Esophagus squamous epithelium (tissue), 5 donors: ENCODE measurements at places on chromosomes 3 and 15.

GRCh38 chr15:46460431-46461094 is 825.7 kb downstream of the SQOR start:
- DNase-seq = no peak

DNA sequence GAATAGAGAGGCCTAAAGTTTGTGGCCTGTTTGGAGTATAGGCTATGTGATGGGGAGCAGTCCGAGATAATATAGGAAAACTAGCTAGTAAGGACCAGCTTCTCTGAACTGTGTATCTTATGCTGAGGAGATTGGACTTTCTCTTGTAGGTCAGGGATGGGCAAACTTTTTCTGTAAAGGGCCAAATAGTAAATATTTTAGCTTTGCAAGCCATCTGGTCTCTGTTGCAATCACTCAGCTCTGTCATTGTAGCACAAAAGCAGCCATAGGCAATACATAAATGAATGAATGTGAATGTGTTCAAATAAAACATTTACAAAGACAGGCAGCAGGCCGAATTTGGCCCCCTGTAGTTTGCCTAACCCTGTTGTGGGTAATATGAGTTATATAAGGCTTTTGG is 24.5 kb downstream of the TMOD3 start:
- no peak for DNase-seq

DNA sequence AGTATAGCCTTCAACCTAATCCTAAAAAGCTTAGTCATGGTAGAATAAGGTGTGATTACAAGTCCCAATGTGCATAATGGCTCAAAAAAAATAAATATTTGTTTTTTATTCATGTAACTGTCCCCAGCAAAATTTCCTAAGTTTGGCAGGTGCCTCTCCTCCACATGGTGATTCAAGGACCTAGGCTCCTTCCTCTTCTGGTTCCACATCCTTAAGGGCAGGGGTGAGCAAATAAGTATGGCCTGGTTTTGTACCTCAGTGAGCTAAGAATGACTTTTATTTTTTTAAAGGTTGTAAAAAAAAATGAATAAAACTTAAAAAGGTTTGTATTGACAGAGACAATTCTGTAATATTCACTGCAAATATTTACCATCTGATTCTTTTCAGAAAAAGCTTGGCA is 343.5 kb upstream of the UBE2E2 start:
- DNase-seq = no peak

- DNase-seq = no peak
These were observed 10.2 kb downstream of the ZIC4 start for GRCh38 chr3:147395899-147396711.

DNA sequence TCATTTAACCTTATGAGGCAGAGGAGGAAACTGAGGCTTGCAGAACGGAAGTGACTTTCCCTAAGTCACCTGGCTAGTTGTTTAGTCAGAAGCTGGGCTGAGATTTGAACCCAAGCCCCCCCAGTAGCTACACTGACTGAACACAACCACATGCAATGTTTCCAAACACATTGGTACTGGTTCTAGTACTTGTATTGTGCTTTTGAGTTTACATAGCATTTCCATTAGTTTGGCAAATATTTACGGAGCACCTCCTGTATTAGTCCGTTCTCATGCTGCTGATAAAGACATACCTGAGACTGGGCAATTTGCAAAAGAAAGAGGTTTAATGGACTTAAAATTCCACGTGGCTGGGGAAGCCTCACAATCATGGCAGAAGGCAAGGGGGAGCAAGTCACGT is 56.3 kb upstream of the ITGA11 start:
- no peak for DNase-seq

- no peak for DNase-seq
These were observed 14.9 kb downstream of the SPRED1 start for GRCh38 chr15:38267421-38268022.

GRCh38 chr15:48406266-48406891 is 75.2 kb downstream of the DUT start:
- DNase-seq = no peak

GRCh38 chr3:8607234-8608040 is 37.2 kb downstream of the SSUH2 start:
- DNase-seq = no peak

GRCh38 chr3:78794431-78794830 is 973.4 kb downstream of the ROBO1 start:
- no peak for DNase-seq

DNA sequence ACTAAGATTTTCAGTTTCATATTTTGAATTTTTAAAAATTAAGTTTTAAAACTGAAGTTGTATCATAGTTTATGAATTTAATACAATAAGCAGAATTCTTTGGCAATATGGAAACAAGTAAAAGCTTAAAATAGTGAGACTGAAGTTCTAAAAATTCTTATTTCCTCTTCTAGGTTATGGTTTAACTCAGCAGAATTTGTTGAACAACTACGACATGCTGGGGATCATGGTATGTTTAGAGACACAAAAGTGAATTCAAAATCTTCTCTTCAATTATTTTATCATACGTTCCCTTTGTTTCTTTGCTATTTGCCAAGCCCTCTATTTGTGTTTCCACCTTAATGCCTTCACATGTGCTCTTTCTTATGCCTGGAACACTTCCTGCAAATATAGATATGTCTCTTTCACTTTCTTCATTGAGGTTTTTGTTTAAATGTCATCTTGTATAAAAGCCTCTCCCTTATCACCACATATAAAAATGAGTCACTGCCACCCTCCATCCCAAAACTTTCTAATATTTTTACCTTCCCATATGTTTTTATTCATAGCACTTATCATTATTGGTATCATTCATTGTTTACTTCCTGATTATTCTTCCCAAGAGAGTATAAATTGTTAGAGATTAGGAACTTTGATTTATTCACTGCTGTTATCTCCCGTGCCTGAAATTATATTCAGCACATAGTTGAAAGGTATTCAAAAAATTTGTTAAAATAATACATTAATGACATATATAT is 6.4 kb downstream of the SUCNR1 start:
- no peak for DNase-seq

- no peak for DNase-seq
These were observed 414.7 kb upstream of the ARRDC4 start for GRCh38 chr15:97545799-97546198.

GRCh38 chr15:33068007-33068481 is 126.5 kb downstream of the FMN1 start:
- DNase-seq = no peak

GRCh38 chr15:36601497-36601932 is 22.1 kb downstream of the CDIN1 start:
- no peak for DNase-seq

- no peak for DNase-seq
These were observed 7.5 kb upstream of the MEGF11 start for GRCh38 chr15:66261056-66261455.

GRCh38 chr3:152658977-152659720 is 175.8 kb upstream of the P2RY1 start:
- DNase-seq = no peak

DNA sequence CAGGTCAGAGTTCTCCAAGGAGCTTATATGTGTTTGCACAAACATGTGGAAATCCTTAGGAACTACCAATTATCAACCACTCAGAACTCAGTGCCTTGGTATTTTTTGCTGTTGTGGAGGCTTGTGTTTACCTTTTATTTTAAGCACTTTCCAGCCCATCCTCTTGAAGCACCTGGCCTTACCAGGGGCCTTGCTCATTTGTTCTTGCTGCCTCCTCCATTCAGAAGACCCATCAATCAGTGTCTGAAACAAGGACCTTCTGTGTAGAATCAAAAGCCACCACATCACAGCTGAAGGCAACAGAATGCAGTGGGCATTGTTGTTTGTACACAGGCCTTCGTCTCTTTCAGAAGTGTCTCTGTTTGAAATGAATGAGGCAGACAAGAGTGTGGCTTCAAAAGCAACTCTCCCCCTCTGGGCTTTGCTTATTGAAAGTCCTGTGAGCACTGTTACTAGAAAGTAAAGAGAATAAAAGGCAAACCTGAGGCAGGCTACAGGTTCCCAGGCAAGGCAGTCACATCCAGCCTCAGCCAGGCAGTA is 24.5 kb upstream of the LIPC start:
- DNase-seq = no peak

- DNase-seq = no peak
These were observed 32.6 kb downstream of the TMOD2 start for GRCh38 chr15:51783967-51784366.

DNA sequence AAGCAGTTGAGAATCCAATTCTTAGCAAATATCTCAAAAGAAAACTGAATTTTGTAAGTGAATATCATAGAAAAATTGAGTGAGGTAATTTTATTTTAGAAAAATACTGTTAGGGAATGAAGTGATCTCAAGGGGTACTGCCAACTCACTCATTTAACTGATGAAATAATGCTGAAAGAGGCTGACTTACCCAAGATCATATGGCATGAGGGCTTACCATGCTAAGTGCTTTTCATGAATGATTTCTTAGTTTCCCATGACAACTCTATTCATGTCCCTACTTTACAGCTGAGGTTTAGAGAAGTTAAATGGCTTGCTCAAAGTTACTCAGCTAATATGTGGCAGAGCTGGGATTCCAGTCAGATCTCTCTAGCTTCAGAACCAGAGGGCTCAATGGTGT is 30.6 kb downstream of the CCDC14 start:
- DNase-seq = no peak

GRCh38 chr3:34360713-34361112 is 562.3 kb downstream of the PDCD6IP start:
- no peak for DNase-seq

DNA sequence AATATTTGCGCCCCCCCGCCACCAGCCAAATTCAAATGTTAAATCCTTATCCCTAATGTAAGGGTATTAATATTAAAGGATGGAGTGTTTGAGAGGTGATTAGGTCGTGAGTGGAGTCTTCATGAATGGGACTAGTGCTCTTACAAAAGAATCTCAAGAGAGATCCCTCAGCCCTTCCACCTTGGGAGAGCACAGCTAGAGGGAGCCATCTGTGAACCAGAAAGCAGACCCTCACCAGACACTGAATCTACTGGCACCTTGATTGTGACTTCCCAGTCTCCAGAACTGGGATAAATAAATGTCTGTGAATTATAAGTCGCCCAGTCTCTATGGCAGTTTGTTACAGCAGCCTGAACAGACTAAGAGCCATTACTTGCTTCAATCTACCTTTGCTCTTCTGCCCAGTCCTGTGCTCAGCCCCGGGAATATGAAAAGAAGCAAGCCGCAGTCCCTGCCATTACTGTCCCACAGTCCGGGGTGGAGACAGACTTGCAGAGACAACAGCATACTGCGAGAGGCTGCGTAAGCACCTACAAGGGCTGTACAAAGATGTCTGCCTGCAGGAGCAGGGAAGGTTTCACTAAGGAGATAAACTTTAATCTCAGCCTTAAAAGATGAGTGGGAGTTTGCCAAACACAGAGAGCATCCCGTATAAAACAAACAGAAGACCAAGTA is 110.7 kb upstream of the TMCO5A start:
- DNase-seq = no peak

GRCh38 chr3:197487911-197488391 is 67.8 kb downstream of the BDH1 start:
- DNase-seq = no peak

- no peak for DNase-seq
These were observed 5.2 kb downstream of the ANXA2 start for GRCh38 chr15:60392601-60392985.

DNA sequence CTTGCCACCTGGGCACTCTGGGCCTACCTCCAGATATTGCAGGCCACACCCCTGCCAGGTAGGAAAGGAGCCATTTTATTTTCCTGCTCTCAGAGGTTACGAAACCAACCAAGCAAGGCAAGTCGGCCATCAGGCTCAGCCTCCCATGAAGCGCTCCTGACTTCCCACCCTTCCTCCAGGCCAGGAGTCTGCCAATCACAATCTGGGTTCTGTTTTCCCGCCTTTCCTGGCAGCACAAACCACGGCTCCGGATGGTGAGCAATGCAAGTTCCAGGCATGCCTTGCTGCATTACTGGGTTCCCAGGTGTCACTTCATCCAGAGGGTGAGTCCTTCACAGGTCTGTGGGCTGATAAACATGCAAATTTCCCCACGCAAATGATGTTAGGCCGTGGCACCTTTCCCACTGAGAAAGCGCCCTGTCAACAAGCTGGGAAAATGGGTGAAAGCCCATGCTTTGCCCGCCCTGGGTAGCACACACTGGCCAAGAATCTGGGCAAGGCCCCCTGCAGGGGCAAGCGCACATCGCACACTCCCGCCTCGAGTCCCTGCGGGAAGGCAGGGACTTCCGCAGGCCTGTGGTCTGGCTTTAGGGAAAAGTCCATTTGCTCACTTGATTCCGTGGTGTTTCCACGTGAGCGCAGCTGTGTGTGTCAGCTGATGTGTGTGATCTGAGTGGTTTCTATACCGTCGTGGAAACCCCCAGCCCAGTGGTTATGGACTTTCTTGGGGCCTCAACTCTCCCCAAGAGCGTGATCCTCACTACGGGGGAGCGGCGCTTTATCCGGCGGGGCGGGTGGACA is 61.6 kb upstream of the RYK start:
- DNase-seq = no peak

GRCh38 chr3:81876826-81877225 is 115.4 kb upstream of the GBE1 start:
- DNase-seq = no peak

DNA sequence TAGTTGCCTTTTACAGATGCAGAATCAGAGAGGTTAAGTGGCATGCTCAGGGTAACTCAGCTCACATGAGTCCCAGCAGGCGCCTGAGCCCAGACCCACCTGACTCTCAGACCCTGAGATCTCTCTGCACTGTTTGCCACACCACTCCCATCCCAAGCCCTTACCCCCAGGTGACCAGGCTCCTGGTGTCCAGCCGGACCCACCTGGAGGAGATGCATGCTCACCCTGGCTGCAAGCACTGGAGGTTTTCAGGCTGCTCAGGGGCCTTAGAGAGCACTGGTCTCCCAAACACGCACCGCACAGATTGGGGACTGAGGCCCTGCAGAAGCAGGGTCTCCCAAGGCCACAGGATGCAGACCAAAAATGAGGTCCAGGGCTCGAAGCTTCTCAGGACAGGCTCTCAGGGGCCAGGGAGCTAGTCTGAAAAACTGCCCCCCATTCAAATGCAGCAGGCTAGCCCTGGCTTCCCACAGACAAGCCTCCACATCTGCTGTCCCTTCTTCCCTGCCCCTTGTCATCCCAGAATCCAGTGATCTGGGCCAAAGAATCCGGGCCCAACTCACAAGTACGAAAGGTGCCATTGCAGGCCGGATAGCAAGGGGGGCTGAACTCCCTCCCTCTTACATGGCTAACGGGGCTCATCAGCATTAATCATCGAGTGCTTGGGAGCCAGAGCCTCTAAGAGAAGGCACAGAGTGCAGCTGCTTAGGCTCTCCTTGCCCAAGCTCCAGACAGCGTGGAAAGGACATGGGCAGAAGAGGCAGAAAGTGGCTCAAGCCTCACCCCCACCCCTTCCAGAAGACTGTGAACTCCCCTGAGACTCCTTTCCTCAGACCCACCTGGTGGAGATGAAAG is 90.2 kb upstream of the PRR20G start:
- DNase-seq = no peak
